ENCODE measurements at places on chromosomes 4 and X.

GRCh38 chrX:7941390-7942042 lies 14.3 kb upstream of the PNPLA4 start:
- DNase-seq: no peak

- DNase-seq: no peak
Measured at GRCh38 chr4:55781812-55782211, 37.8 kb upstream of the EXOC1L start.

DNA sequence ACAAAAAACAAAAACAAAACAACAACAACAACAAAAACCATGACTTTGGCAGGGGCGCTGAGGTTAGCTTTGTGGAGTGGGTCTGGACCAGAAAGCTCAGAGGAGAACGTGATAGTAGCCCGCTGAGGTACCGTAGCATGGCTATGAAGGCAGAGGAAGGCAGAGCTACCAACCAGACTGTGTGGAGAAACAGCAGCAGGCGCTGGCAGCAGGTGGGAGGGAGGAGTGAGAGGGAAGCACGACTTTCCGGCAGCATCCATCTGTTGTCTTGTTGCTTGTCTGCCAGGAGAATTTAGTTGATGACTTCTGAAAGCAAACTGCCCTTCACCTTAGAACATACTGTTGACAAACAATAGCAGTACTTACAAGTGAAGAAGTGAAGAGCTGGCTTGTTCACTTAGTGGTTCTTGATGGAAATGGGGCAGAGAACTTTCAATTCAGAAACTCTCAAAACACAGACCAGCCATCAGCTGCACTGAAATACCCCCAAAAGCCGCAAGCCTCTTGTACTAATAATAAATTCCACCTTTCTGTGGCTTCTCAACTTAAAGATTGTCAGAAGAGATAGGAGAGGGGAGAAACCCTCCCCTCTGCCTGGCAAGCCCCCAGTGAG lies 447.2 kb downstream of the SLITRK2 start:
- DNase-seq: peak; percentile 18

GRCh38 chr4:139875411-139875825 lies 209.8 kb downstream of the MGST2 start:
- DNase-seq: peak; percentile 82

- no peak for DNase-seq
Measured at GRCh38 chr4:87152310-87153041, 67.9 kb downstream of the KLHL8 start.

- no peak for DNase-seq
Measured at GRCh38 chr4:108336076-108336475, 167.3 kb upstream of the LEF1 start.

GRCh38 chr4:54058171-54058570 lies 6.2 kb downstream of the CHIC2 start:
- DNase-seq: no peak

GRCh38 chr4:173573286-173573685 lies 43.3 kb upstream of the HAND2 start:
- DNase-seq: no peak

DNA sequence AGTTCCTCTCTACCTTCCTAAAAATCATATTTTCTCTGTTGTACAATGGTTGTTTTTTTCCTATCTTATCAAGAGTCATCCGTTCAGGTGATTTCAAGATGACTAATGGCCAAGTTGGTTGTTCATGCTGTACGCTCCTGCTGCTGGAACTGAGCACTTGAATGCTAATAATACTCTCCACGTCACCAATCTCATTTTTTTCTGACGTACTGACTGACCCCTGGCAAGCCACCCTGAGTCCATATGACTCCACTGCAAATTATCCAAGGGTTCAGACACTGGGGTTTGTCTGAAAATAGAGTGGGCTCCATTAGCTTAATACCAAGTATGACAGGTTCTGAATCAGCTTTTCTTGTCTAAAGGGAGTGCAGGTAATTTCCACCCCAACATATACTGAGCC lies 21.1 kb upstream of the GPR50 start:
- DNase-seq: no peak

DNA sequence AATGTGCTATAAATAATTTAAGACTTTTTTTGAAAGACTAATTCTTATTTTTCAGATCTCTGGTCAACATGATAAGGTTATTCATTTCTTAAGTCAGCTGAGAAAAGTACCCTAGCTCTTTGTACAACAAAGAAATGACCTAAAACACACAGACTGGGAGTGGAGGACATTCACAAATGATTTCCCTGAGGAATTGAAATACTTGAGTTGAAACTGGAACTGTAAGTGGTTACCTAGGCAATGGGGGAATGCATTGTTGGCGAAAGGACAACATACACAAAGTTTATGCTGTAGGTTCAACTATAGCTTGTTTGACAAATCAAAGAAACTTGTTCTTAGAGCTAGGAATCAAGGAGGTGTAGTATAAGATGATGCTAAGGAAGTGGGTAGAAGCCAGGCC lies 915.5 kb downstream of the FAT4 start:
- no peak for DNase-seq

- no peak for DNase-seq
Measured at GRCh38 chr4:80243274-80244018, 23.0 kb upstream of the FGF5 start.

- DNase-seq: no peak
Measured at GRCh38 chr4:69039071-69039470, 57.2 kb upstream of the UGT2B7 start.

DNA sequence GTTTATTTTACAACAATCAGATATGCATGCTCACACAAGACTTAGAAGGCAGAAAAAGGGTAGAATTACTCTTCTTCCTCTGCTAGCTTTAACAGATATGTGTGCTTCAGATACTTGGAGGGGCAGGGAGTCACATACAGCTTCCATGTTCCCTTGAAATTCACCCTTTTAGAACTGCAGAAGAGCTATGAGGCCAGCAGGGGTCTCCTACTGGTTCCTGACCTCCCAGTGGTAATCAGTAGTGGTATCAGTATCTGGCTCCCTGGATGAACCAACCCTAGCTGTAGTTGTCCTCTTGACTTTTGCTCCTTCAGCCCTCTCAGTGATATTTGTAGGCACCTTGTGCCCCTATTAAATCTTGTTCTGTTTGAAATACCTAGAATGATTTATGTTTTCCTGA lies 81.5 kb downstream of the RCHY1 start:
- DNase-seq: no peak

GRCh38 chr4:159137176-159137575 lies 34.3 kb downstream of the RAPGEF2 start:
- DNase-seq: no peak

GRCh38 chr4:121973816-121974215 lies 22.0 kb upstream of the TRPC3 start:
- no peak for DNase-seq

- no peak for DNase-seq
Measured at GRCh38 chr4:39043861-39044363, 11.7 kb upstream of the TMEM156 start.

GRCh38 chr4:47972721-47973120 lies 43.8 kb downstream of the CNGA1 start:
- DNase-seq: no peak

DNA sequence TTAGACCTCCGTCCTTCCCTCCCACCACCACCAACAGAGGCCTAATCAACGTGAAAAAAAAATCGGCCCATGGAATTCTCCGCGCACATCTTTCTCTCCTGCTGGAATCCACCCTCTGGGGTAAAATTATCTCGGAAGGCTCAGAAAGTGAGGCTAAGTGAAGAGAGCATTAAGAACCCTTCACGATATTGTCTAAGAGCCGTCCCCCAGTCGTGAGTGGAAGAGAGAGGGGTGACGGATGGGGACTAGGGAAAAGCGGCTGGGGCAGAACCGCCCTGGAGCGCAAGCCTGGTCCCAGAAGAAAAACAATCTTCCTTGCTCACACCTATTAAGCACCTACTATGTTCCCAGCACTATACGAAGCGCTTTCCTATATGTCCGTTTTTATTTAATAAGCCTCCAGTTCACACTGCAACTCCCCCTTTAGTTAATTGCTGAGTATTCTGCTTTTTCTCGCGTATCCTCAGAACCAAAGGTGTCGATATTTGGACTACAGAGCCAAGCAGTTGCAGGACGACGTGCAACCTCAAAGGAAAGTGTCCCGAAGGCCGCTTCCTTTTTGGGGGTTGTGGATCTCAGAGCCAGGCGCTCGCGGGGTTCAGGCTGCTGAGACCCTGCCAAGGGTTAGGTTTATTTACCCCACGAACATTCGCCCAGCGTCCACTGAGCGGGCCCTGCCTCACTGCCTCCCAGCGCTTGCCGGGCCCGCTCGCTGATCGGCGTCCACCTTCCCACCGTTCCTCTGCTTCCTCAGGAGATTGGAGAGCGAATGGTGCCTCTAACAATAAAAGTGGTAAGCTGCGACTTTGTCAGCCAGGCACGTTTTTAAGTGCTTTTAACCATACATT lies 889 bp downstream of the MGARP start:
- DNase-seq: no peak

DNA sequence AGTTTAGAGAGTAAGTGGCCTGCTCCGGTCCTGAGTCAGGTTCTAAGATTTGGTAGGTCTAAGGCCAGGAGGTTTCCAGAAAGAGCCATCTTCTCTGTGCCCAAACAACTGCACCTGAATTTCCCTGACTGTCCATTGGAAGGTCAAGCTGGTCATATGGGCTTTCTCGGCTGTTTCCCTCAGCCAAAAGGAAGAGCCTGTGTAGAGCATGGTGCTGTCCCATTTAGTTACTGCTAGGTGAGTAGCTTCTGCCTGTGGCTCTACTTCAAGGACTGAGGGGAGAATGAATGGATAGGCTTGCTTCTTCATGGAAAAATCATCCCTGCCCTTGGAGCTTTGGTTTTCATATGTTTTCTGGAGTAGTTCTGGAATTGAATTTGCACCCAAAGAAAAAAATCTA lies 33.7 kb downstream of the NHSL2 start:
- no peak for DNase-seq

DNA sequence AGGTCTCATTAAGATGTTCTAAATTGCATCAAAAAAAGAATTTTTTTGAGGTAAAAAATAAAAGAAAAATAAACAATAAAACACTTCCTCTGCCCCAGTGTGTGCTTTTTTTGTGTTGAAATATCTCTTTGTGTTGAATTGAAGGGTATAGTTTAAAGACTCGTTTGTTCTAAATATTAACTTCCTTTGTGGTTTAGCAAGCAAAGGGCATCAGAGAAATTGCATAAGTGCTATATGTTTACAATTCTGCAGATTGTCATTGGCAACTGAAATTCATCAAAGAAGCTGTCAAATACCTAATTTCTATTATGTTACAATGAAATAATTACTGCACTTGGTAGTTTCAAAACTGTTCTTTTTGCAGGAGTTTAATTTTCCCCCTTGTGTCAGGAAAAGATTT lies 260.5 kb downstream of the DKK2 start:
- DNase-seq: no peak

DNA sequence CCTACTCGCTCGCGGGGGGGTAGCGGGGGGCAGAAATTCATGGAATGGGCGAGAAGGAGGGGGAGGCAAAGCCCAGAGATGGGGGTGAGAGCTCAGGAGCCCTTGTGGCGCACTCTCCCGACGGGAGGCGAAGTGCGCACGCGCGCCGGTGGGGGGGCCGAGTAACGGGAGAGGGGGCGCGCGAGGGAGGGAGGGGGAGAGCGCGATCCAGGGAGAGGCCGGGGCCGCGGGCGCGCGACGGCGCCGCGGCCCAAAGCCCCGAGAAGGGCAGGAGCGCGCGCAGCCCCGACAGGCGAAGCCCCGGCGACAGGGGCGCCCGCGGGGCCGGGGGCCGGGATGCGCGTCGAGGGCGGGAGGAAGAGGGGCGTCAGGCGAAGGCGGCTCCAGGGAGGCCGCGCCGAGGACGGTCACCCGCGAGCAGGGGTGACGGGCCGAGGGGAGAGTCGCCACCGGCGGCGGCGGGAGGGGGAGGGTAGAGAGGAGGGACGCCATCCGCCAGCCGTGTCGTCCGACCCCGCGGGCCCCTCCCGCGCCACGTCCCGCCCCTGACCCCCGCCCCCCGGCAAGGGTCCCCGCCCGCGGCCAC lies 421 bp downstream of the MECP2 start:
- peak; percentile 77 for DNase-seq

DNA sequence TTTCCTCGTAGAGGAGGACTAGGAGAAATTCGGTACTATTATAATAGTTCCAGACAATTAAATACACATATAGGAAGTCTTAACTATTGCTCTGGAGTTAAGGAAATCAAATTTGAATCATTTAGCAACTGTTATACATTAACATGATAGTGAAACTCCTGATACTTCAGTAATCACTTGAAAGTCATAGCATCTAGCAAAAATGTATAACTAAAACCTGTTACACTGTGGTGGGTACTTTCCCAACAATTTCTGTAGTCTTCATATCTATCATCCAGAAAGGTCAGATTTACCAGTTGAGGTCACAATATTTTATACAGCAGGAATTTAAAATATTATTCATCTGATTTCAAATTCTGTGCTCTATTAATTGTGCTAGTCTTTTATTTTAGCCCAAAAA lies 669.6 kb upstream of the PCDH10 start:
- no peak for DNase-seq

GRCh38 chr4:82898322-82899243 lies 2.0 kb upstream of the THAP9 start:
- no peak for DNase-seq

DNA sequence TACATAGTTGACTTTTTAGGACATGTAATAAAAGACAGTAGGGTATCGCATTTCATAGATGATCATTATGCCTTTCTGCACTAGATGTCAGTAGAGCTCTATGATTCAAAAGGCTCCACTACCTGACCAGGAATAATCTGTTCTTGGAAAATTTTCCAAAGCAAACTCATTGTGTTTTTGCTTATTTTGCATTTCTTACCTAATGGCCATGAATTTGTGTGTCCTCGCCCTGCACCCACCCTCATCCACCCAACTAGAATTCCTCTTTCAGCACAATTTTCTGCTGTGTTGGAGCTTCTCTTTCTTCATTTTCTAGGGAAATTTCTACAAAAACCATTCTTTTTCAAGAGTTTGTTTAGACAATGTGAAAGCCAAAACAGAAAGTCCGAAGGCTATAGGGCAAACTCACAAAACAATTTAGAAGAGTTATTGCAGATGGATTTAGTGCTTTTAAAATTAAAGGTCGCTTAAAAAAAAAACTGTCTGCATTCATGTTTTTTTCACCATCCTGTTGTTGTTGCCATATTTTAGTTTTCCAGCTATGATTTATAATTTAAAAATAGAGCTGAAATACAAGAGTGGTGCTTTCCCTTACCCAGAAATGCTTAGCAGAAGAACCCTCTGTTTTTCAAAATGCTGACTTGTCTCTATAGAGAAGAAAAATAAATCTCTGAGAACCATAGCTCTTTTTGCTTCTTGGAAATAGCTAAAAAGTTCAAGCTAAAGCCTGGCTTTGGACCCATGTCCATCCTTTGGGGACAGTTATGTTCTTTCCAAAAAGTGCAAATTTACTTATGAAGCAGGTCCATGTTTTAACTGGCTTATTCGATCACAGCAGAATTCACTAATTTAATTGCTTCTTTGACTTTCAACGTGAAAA lies 183.7 kb downstream of the SPATA18 start:
- DNase-seq: no peak

GRCh38 chrX:39967348-39967747 lies 130.4 kb downstream of the BCOR start:
- DNase-seq: no peak

DNA sequence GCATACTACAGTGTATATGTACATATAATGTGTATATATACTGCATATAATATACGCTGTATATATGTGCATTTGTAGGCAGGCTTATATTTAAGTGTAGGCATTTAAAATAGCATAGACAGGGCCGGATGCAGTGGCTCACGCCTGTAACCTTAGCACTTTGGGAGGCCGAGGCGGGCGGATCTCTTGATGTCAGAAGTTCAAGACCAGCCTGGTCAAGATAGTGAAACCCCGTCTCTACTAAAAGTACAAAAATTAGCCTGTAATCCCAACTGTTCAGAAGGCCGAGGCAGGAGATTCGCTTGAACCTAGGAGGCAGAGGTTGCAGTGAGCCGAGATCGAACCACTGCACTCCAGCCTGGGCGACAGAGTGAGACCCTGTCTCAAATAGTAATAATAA lies 78.4 kb downstream of the JAKMIP1 start:
- no peak for DNase-seq

All from NCI-H187 (cell line).